ENCODE measurements at places on chromosomes 16 and 17. TPM values are rescaled to one million over a fixed set of nuclear protein-coding genes. Genes with fewer than 3 reads are reported as not detected.

- DNase-seq, result no peak
These were observed 79.0 kb downstream of the CA10 start for GRCh38 chr17:52079496-52079895.

- DNase-seq, result no peak
These were observed 5.0 kb upstream of the SPIRE2 start for GRCh38 chr16:89823087-89823823.

DNA sequence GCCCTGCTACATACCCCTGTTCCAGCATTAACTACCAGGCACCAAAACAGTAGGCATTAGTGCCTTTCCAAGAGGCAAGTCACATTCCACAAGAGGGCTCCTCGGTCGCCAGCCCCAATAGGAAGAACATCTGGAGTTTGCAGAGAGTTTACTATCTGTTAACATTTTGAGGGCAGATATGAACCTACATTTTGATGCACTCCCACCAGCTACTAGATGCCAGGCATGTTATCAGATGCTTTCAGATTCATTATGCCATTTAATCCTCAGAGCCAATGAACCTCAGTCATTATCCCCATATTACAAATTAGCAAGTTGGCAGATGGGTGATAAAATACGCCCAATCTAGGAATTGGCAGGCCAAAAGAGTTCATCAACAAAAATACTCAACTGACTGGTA, 4.2 kb upstream of the CMTM2 start:
- no peak for DNase-seq

DNA sequence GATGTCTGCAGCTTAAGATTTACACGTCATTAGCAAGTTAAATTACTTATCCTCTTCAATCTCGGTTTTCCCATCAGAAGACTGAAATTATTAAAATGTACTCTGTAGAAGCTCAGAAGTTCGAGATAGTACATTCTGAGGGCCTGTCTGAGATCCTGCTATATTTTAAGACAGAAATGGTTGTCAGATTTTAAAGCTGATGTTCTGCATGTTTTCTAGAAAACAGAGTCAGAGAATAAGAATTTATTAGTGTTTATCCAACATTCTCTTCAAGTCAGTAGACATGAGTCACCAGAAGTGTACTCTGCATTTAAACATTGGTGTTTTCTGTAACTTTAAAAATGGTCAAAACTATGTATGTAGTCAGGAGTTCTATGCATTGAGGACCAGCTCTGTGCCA, 155.2 kb upstream of the MYOCD start:
- no peak for DNase-seq

DNA sequence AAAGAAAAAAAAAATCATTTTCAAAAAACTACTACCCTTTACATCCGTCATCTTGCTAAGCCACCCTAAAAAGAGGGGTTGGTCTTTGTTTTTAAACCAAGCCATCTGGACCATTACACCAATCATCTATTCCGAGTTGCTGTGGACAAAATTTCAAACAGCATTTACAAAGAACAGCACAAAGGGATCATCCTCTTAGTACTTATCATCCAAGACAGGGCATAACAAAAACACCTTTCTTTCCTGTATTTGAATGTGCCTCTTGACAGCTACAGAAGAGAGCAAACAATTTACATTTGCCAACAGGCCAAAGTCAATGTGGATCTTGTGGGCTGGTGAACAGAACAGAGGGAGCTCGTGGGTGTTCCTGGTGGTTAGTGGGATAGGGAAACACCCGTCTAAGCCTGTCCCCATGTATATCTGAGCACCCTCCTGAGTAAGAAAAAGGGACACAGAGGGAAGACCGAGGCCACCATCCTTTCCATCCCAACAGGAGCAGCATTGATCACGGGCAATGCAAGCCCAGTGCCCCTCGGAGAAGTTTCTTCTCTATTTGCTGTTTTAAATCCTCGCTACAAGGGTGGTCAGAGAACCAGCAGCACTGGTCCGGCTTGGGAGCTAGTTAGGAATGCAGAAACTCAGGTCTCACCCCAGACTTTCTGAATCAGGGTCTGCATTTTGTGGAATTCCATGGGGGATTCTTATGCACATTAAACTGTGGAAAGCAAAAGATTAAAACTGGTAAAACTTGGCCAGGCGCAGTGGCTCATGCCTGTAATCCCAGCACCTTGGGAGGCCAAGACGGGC, 1.9 kb downstream of the SLC39A11 start:
- no peak for DNase-seq

- DNase-seq, result no peak
These were observed 11.1 kb downstream of the SPATA33 start for GRCh38 chr16:89668790-89669158.

GRCh38 chr16:67254801-67255552, 6.2 kb downstream of the SLC9A5 start:
- DNase-seq, result no peak

Gene EXOC3L1
- not detected for total RNA-seq

Gene OR1A1
- total RNA-seq, result not detected

Gene MYH8
- not detected for total RNA-seq

Gene MEIOB
- 2.5 TPM for total RNA-seq

Measured in NCI-H460 (cell line).